Stimulated activated naive B cell treated with anti-CD40 and anti-IgM and Interleukin-4, amounts not matched to agents 10 μg/mL and 1 μg/mL and 100 μg/mL, for 72 hours (primary cell): ENCODE measurements at places on chromosomes 6 and 20.

DNA sequence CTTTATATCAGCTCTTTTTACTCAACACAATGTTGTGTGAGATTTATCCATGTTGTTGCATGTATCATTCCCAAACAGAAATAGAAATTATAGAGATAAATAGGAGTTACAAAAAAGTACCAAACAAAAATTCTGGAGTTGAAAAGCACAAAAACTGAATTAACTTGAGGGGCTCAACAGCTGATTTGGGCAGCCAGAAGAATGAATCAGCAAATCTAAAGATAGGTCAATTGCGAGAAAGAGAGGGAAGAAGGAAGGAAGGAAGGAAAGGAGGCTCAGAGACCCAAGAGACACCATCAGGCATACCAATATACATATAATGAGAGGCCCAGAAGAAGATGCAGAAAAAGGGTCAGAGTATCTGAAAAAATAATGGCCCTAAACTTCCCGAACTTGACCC, 98.9 kb downstream of the ATG5 start:
- no peak overlapping the region for H3K4me3 ChIP-seq
- H3K4me1 ChIP-seq, result peaks cover 2% of the 10 kb centered on the region
- peaks cover 20% of the 10 kb centered on the region for H3K36me3 ChIP-seq

DNA sequence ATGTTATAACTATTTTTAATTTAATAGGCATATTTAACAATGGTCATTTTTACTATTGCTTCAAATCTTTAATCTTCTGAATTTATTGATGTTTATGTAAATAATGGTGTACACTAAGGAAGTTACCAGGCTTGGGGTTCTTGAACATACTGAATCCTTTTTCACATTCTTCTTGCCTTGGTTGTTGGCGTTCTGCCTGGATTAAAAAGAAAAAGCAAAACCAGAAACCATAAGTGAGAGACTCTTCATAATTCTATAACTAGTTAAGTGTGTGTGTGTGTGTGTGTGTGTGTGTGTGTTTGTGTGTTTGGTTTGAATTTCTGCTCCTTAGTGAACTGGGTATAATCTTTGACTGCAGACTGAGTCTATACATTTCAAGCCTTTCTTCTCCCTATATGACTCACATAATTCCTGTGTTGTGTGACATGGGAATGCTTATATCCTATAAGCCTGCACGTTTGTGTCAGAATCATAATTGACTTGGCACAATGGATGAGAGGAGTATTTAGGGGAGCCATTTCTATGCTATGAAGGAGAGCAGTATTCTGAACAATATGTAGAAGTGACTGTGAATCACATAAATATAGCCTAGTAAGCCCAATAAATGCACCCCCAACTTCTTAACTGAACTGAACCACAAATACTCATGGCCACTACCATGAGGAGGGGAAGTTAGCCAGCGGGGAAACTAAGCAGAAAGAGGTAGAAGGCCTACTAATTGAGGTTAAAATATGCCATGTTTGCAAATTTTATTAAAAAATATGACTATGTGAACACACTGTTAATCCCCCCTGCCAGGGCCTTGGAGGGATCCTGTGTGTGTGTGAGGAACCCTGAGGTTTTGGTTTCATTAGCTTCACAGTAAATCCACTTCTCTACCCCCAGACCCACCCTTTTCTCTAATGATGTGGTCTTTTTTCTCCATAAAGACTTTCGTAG, 425.5 kb downstream of the BCKDHB start:
- H3K27ac ChIP-seq, result no peak overlapping the region
- no peaks in the 10 kb centered on the region for H3K27me3 ChIP-seq
- H3K4me3 ChIP-seq, result no peak overlapping the region

DNA sequence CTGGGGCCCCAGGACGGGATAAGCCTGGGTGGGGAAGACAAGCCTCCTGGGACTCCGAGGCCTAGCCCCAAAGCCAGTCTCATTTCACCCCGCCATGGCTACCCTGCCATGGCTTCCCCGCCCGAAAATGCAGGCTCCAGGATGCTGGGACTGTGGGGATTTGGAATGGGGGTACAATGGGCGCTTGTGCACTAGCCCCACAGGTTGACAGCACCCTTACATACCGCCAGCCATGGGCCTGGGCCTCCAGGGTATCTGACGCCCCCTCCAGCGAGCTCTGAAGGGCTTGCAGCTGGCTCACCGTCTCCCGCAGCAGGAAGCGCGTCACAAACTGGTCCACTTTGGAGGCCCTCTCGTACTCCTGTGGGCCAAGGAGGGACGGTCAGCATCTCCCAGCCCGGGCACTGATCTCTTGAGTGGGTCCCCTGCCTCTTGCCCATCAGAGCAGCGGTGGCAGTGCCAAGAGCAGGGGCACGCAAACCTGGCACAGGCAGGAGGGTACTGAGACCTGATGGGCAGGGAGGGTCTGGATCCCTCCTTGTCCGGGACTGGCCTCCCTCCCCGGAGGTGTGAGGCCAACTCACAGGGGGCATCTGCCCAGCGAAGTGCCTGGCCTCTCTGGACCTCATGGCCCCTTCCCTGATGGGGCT, 2.0 kb upstream of the C20orf144 start:
- H3K36me3 ChIP-seq, result peaks cover 4% of the 10 kb centered on the region
- H3K4me3 ChIP-seq, result no peak overlapping the region
- H3K27ac ChIP-seq, result no peak overlapping the region
- no peak for DNase-seq
- H3K27me3 ChIP-seq, result no peaks in the 10 kb centered on the region

DNA sequence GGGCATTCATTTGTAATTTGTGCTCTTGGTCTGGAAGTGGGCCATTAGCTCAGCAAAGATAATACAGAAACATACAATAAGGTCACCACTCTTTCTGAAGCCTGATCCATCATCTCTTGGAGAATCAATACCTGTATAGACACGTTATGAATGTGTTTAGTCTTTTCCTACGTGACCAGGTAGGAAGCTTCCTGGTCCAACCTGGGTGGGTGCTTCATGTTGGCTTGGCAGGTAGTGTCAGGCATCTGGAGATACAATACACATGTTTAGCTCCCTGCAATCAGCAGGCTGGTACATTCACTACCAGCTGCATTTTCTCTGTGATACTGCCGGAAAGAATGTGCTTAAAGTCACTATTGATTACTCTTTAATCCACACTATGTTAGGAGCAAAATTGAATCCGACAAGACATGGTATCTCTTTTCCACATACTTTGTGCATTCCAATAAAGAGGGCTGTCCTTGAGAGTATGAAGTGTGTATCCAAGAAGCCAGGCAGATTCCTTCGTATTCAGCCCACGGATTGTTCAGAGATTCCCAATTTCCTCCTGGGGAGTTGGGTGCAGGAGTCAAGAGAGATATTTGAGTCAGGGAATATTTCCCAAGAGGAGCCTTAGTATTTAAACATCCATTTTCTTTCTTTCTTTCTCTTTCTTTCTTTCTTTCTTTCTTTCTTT, 49.9 kb upstream of the RANBP9 start:
- H3K27ac ChIP-seq, result peak overlapping the region; percentile 7
- no peak for DNase-seq
- H3K4me3 ChIP-seq, result no peak overlapping the region
- H3K27me3 ChIP-seq, result no peaks in the 10 kb centered on the region
- peaks cover 36% of the 10 kb centered on the region for H3K4me1 ChIP-seq
- peaks cover 15% of the 10 kb centered on the region for H3K36me3 ChIP-seq

DNA sequence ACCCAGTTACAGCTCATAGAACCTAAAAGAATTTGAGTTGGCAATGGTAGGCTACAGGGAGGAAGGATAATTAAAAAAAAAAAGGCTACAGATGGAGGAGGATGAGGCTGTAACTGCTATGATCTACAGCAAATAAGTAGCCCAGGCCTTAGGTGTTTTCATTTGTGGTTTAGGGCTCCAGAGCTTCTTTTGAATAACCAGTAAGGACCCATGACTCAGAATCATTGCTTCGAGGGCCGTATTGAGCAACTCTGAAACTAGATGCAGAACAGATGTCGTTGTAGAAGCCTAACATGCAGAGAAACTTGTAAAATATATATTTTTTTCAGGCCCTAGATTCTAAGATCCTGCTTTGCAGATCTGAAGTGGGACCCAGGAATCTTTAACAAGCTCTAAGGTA, 19.0 kb upstream of the ASIP start:
- H3K4me1 ChIP-seq, result no peaks in the 10 kb centered on the region
- no peak for DNase-seq
- peaks cover 16% of the 10 kb centered on the region for H3K27me3 ChIP-seq
- no peaks in the 10 kb centered on the region for H3K36me3 ChIP-seq
- no peak overlapping the region for H3K4me3 ChIP-seq

DNA sequence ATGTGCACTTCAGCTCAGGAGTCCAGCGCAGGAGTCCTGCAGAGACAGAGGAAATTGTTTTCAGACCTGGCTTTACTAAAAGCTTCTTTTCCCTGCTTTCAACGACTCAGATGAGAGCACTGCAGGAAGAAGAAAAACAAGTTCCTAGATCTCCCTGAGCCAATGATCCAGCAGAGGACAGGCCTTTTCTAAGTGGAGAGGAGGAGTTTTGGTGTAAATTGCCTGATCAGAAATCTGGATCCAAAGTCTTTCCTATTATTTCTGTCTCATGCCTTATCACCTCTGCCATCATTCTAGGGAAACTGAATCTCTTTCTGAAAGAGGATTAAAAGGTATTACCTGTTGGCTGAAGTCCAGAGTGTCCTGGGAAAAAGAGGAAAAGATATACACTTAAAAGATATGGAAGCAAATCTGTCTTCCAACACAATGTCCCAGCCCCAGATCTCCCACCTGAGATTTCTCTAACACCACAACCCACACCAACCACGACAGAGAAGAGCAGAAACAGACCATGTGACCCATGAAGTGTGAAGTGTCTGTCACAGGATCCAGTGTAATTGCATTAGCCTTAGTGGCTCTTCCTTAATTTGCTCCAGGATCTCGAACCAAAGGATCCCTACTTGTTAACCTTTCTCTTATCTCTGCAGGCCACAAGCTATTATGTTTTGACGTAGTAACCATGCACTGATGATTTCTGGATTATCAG, 23.1 kb upstream of the HLA-DRB5 start:
- H3K27ac ChIP-seq, result peak overlapping the region; percentile 9
- H3K4me1 ChIP-seq, result peaks cover 8% of the 10 kb centered on the region
- no peak for DNase-seq
- H3K36me3 ChIP-seq, result peaks cover 25% of the 10 kb centered on the region
- H3K27me3 ChIP-seq, result no peaks in the 10 kb centered on the region
- no peak overlapping the region for H3K4me3 ChIP-seq

- H3K36me3 ChIP-seq, result no peaks in the 10 kb centered on the region
- no peak for DNase-seq
Measured at GRCh38 chr20:24296477-24297261, 172.8 kb upstream of the SYNDIG1 start.

DNA sequence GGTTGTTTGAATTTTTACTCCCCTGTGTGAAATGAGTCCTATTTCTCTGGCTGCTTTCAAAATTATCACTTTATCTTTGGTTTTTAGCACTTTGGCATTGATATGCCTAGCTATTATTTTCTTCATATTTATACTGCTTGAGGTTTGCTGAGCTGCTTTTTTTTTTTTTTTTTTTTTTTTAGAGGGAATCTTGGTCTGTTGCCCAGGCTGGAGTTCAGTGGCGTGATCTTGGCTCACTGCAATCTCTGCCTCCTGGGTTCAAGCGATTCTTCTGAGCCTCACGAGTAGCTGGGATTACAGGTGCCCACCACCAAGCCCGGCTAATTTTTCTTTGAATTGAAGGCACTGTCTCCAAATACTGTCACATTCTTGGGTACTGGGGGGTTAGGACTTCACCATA, 40.6 kb downstream of the STXBP5 start:
- H3K4me3 ChIP-seq, result no peak overlapping the region
- H3K36me3 ChIP-seq, result peaks cover 28% of the 10 kb centered on the region
- H3K27ac ChIP-seq, result no peak overlapping the region
- no peaks in the 10 kb centered on the region for H3K4me1 ChIP-seq
- DNase-seq, result no peak
- no peaks in the 10 kb centered on the region for H3K27me3 ChIP-seq

DNA sequence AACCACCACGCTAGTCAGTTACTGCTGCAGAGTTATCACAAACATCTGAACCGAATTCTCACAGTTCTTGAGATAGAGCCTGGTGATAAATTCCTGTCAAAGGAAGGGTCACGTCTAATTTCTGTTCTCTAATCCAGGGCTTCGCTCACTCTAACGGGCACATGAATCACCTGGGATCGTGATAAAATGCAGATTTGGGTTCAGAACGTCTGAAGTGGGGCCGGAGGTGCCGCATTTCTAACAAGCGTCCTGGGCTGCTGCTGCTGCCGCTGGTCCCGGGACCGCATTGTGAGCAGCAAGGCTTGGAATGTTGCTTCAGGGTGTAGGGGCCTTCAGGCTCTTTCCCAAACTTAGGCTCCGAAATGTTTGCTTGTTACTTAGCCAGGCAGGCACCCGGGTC, 264.1 kb downstream of the CDC5L start:
- H3K36me3 ChIP-seq, result no peaks in the 10 kb centered on the region
- no peak overlapping the region for H3K4me3 ChIP-seq
- no peak overlapping the region for H3K27ac ChIP-seq
- H3K27me3 ChIP-seq, result peaks cover 26% of the 10 kb centered on the region
- DNase-seq, result no peak

DNA sequence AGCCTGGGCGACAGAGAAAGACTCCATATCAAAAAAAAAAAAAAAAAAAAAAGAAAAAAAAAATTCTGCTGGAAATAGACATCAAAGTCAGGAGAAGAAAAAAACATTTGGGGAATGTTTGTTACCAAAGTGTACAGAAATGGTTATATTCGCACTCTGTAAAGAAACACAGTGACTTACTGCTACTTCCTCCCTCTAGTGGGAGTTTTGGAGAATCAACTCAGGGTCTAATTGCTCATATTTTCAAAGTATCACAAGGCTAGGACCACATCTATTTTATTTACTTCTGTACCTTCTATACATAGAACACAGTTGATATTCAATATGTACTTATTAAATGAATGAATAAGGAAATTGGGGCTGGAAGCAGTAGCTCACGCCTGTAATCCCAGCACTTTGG, 24.4 kb downstream of the ARG1 start:
- no peaks in the 10 kb centered on the region for H3K27me3 ChIP-seq
- no peaks in the 10 kb centered on the region for H3K4me1 ChIP-seq
- no peak overlapping the region for H3K27ac ChIP-seq
- H3K4me3 ChIP-seq, result no peak overlapping the region
- no peak for DNase-seq

DNA sequence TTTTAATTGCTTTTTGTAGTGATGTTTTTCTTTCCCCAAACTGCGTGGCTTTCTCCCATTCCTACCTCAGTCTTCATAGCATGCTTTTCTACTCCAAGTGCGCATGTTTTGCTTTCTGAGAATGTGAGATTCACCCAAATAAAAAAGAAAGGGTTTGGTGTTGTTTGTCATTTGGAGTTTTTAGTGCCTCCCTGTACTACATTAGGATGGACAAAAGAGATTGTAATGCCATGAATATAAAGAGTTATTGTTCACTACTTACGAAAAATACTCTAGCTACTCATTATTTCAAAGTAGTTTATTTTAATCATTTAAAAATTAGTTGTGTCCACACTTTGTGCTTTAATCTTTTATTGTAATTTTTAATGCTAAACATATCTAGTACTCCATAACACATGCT, 81.8 kb downstream of the RNF217 start:
- H3K4me3 ChIP-seq, result no peak overlapping the region
- H3K27ac ChIP-seq, result no peak overlapping the region
- no peaks in the 10 kb centered on the region for H3K27me3 ChIP-seq
- no peak for DNase-seq

GRCh38 chr6:32076321-32076809, 32.8 kb downstream of the TNXB start:
- no peaks in the 10 kb centered on the region for H3K4me1 ChIP-seq
- no peak overlapping the region for H3K27ac ChIP-seq
- no peaks in the 10 kb centered on the region for H3K36me3 ChIP-seq
- no peak overlapping the region for H3K4me3 ChIP-seq
- DNase-seq, result no peak
- H3K27me3 ChIP-seq, result peaks cover 35% of the 10 kb centered on the region
